ENCODE measurements at places on chromosomes 1 and 21. TPM values are rescaled to one million over a fixed set of nuclear protein-coding genes. Genes with fewer than 3 reads are reported as not detected.

The ERICH3 gene
- total RNA-seq, result not detected

The TMPRSS2 gene
- 144 TPM for total RNA-seq

The CAMK2N1 gene
- 14.3 TPM for total RNA-seq

The USH2A gene
- not detected for total RNA-seq

DNA sequence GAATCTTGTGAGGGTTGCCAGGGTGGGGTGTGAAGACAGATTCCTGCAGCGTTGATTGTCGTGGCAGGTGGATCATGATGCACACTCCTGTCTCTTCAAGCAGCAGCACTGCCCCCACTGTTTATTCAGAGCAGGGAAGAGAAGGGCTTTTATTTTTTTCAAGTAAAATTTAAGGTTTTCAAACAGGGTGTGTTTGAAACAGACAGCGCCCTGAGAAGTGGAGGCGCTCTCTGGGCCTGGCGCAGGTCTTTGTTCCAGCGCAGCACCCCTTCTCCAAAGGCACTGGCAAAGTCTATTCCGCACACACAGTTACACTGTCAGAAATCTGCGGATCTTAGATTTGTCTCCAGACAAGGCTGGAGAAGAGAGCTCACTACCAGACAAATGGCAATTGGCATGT is 7.0 kb downstream of the C1orf53 start:
- peaks cover 32% of the 10 kb centered on the region for H3K4me1 ChIP-seq
- H3K27me3 ChIP-seq, result peaks cover 100% of the 10 kb centered on the region
- no peaks in the 10 kb centered on the region for H3K36me3 ChIP-seq
- no peak overlapping the region for H3K4me3 ChIP-seq

- no peak for DNase-seq
- H3K4me3 ChIP-seq, result no peak overlapping the region
- H3K36me3 ChIP-seq, result no peaks in the 10 kb centered on the region
Measured at GRCh38 chr1:36693161-36693525, 210.4 kb upstream of the CSF3R start.

DNA sequence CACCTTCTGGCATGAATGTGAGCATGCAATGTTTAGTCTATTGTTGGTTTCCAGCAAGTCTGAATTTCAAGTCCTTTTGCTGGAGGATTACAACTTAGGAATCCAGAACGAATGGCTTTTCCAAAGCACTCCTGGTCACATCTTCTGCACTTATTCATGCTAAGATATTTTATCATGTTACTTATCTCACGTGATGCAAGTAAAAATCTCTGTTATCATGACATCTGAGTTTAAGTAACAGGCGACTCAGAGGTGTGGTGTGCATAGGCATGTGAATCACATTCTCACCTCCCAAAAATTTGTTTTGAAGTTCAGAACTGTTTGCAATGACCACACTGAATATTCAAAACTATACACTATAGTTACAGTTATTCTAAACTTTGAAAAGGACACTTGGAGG is 204.8 kb upstream of the FGGY start:
- no peaks in the 10 kb centered on the region for H3K27me3 ChIP-seq
- H3K27ac ChIP-seq, result no peak overlapping the region
- no peaks in the 10 kb centered on the region for H3K36me3 ChIP-seq
- no peaks in the 10 kb centered on the region for H3K4me1 ChIP-seq
- H3K4me3 ChIP-seq, result no peak overlapping the region
- DNase-seq, result no peak

DNA sequence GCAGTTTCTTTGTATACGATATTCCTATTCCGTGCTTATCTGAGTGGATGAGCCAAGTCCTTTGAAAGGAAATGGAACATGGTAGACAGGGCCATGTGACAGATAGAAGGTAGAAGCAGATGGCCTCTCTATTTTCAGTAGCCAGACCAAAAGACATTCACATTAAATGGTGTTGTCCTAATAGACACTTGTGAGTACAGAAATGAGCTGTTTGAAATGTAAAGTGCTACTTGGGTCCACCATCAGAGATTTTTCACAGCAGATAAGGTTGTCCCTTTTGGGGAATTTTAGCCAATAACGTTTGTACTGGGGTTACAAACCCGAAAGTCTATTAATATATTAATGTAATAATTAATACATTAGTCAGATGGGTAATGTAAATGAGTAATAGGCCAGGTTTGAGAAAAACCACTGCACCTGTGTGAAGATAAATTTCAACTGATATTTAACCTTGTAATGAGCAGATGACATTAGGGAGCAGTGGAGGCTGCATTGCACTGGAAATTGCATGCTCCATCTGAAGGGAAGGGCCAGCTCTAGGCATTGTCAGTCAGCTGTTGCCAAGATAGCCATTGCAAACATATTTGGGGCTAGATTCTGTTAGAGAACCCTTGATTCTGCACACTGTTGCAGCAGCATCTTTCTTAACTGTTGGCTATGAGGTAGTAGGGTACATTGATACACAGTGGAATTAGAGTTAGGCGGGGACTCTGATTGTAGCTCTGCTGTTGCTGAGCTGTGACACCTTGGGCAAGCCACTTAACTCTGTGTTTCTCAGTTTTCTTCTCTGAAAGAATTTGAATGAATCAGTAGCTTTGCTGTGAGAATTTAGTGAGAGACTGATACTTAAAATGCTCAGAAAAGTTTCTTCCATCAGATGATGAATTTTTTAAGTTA is 43.8 kb downstream of the FGGY start:
- H3K27ac ChIP-seq, result no peak overlapping the region
- H3K4me3 ChIP-seq, result no peak overlapping the region
- no peak for DNase-seq
- H3K4me1 ChIP-seq, result no peaks in the 10 kb centered on the region
- no peaks in the 10 kb centered on the region for H3K36me3 ChIP-seq
- no peaks in the 10 kb centered on the region for H3K27me3 ChIP-seq

GRCh38 chr1:64095832-64096231 is 107.6 kb upstream of the UBE2U start:
- H3K4me1 ChIP-seq, result no peaks in the 10 kb centered on the region
- H3K27me3 ChIP-seq, result no peaks in the 10 kb centered on the region
- no peaks in the 10 kb centered on the region for H3K36me3 ChIP-seq
- DNase-seq, result no peak
- H3K27ac ChIP-seq, result no peak overlapping the region
- H3K4me3 ChIP-seq, result no peak overlapping the region

DNA sequence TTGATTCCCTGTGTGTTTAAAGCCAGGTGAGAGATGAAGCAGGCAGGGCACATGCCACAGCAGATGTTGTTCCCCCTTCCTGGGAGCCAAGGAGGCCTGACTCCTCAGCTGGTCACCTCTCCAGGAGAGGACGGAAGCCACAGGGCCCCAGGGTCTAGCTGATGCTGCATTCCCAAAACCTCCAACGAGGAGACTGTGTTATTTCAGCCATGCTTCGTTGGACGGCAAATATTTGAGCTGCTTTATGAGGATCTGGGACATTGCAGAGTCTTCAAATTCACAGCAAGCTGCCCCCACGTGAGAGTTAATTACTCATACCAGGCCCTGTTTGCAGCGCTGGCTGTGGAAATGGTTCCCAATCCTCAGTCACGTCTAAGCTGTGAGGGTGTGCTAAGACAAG is 85.3 kb downstream of the CDC7 start:
- DNase-seq, result no peak
- H3K27me3 ChIP-seq, result no peaks in the 10 kb centered on the region
- no peaks in the 10 kb centered on the region for H3K36me3 ChIP-seq
- no peak overlapping the region for H3K4me3 ChIP-seq

DNA sequence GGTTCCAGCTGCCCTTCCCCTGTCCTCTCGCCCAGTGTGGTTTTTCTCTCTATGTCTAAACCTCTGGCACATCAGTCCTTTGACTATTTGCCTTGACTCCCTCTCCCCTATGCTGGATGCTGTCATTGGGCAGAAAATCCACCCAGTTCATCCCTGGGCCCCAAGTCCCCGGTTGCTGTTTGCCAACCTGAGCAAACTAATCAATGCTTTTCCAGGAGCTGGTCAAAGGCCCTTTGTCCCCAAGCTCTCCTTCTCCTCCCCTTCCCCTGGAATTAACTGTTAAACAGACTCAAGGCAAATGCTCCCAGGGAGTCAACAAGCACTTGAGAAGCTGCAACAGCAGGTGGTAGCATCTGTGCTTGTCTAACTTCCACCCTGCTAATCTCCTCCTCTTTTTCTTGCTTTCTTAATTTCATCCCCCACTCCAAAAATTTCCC is 102.7 kb downstream of the LMX1A start:
- peak; percentile 11 for DNase-seq
- H3K36me3 ChIP-seq, result no peaks in the 10 kb centered on the region
- no peaks in the 10 kb centered on the region for H3K27me3 ChIP-seq
- no peak overlapping the region for H3K4me3 ChIP-seq
- H3K4me1 ChIP-seq, result no peaks in the 10 kb centered on the region
- no peak overlapping the region for H3K27ac ChIP-seq

- peaks cover 90% of the 10 kb centered on the region for H3K36me3 ChIP-seq
- no peaks in the 10 kb centered on the region for H3K27me3 ChIP-seq
- no peak overlapping the region for H3K27ac ChIP-seq
- H3K4me1 ChIP-seq, result no peaks in the 10 kb centered on the region
- DNase-seq, result no peak
- no peak overlapping the region for H3K4me3 ChIP-seq
Measured at GRCh38 chr1:75745276-75745675, 20.8 kb downstream of the ACADM start.

GRCh38 chr1:77906019-77906545 is 17.7 kb downstream of the NEXN start:
- H3K4me1 ChIP-seq, result no peaks in the 10 kb centered on the region
- H3K27ac ChIP-seq, result no peak overlapping the region
- H3K4me3 ChIP-seq, result no peak overlapping the region
- DNase-seq, result no peak
- H3K27me3 ChIP-seq, result no peaks in the 10 kb centered on the region

- peak overlapping the region; percentile 61 for H3K27ac ChIP-seq
- no peaks in the 10 kb centered on the region for H3K27me3 ChIP-seq
- no peak overlapping the region for H3K4me3 ChIP-seq
- peaks cover 18% of the 10 kb centered on the region for H3K36me3 ChIP-seq
- peaks cover 39% of the 10 kb centered on the region for H3K4me1 ChIP-seq
Measured at GRCh38 chr1:8396786-8397406, 79.0 kb downstream of the SLC45A1 start.

- no peaks in the 10 kb centered on the region for H3K27me3 ChIP-seq
- H3K4me3 ChIP-seq, result no peak overlapping the region
- peaks cover 35% of the 10 kb centered on the region for H3K4me1 ChIP-seq
- peak overlapping the region; percentile 96 for H3K27ac ChIP-seq
- H3K36me3 ChIP-seq, result no peaks in the 10 kb centered on the region
- no peak for DNase-seq
Measured at GRCh38 chr1:155182052-155182550, 8.5 kb downstream of the TRIM46 start.

All from stomach (tissue), 19 donors.